ENCODE measurements at places on chromosomes 12 and 14.

DNA sequence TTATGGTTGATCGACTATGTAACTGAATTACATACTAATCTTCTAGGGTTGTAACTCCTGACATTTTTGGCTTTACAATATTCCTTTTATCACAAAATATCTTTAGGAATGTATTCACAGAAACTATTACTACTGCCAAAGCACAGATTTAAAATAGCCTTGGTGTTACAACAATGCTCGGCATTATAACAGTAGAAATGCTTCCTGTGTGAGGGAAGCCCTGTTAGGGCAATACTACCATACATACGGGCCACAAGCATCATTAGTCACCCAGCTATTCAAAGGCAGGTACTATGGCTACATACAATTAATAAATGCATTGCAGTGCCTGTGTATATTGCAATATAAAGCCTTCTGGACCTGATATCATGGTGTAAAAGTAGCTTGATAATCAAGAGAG is 517.8 kb downstream of the C12orf50 start:
- no peak for DNase-seq

GRCh38 chr14:104137297-104138097 is 890 bp upstream of the KIF26A start:
- peak; percentile 94 for DNase-seq

DNA sequence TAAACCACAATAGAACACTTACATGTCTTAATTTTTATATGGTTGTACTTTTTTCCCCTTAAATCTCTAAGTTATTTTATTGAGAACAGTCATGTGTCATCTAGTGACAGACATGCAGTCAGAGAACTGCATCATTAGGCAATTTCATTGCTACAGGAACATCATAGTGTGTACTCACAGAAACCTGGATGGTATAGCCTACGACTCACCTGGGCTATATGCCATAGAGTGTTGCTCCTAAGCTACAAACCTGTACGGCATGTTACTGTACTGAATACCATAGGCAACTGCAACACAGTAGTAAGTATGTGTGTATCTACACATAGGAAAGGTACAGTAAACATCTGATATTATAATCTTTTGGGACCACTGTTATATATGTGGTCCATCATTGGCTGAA is 557.6 kb downstream of the PRKD1 start:
- no peak for DNase-seq

DNA sequence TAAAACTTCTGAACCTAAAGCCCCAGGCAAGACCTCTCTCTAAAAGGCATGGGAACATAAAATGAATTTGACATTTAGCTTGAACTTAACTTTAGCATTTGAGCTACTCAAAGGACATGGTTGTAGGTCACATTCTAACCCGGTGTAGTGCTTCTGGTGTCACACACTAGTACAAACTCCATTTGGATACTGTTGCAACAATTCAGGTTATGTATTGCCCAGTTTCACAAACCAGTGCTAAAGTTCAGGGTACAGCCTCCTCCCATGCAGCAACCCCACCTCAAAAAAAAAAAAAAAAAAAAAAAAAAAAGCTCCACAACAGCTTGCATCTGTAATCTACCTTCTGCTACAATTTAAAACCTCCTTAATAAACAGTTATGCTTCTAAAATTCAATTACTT is 7.8 kb downstream of the PPTC7 start:
- no peak for DNase-seq

- no peak for DNase-seq
Observed at GRCh38 chr14:101709533-101709881, 52.0 kb upstream of the PPP2R5C start.

DNA sequence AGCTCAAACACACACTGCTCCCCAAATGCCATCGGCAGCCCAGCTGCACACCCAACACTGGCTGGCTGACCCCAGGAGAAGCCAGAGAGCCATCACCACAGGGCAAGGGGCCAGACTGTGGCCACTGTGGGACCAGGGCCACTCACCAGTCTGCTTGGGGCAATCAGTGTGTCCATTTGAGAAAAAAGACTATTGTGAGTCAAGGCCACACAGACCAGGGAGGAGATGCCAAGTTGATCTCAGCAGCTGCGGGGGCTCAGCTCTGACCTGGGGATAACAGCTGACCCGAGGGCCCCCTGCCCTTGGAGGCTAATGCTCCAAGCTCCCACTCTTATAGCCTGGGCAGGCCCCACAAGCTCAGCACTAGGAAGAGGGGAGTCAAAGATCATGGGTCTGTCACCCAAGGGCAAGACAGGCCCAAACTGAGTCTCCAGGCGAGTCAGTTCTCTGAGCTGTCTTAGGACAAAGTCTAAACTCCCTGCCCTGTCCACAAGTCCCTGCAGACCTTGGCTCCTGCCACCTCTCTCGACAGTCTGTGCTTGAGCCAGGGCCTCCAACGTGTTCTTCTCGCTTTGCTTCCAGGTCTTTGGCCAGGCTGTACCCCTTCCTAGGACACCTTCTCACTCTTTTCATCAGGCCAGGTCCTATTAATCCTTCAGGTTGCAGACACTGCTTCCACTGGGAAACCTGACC is 30.1 kb upstream of the PNMA1 start:
- DNase-seq, result no peak

DNA sequence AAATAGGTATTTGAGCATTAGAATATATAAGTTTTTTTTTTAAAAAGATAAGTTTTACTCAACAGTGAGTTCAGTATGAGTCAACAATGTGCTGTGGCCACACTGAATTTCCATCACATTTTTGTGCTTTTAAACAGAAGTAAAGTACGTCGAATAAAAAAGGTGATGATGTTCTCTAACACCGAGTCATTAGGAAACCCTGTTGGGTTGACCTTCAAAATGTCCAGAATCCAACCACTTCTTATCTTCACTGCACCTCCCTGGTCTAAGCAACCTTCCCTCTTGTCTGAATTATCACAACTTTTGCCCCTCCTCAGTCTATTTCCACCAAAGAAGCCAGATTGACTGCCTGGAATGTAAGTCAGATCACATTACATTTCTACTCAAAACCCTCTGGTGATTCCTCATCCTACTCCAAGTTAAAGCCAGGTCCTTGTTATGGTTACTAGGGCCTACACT is 43.0 kb upstream of the SYCP3 start:
- DNase-seq, result no peak

- DNase-seq, result no peak
Observed at GRCh38 chr12:15808652-15809051, 19.5 kb upstream of the EPS8 start.

- peak; percentile 58 for DNase-seq
Observed at GRCh38 chr12:92408072-92408900, 262.6 kb upstream of the BTG1 start.

Measured in ELF-1 (cell line).